Erythroblast (primary cell): ENCODE measurements at places on chromosomes 16 and 17.

DNA sequence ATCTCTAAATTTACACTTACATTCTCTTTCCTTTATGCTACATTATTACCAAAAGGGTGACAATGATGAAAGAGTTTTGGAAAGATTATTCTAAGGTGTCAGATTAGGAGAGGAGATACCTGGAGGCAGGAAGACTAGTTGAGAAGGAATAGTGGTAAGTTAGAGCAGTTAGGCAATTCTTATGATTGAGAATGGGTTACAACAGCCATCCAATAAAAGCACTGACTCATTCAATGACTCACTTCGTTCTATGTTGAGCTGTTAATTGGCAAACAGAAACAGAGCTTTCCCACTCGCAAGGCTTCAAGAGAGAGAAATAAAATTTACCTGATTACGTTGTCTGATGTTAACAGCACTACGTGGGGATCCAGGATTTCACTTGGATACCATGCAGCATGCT, 5.8 kb downstream of the NUP88 start:
- DNase-seq: peak; percentile 80

DNA sequence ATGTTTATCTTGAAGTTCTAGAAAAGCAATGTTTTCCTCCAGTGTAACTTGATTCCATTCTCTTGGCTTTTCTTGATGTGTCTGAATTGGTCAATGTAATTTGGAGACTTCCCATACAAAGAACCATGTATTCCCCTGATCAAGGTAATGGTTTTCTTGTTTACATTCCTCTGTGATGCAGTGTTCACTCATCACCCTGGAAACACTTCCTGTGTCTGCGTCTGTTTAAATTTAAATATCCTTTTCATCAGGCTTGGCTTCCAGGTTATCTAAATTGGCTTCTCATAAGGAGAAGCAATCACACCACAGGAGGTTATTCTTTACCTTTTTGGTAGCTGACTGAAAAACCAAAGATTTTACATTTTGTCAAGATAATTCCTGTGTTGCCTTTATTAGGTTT, 237.3 kb upstream of the WSCD1 start:
- no peak for DNase-seq

DNA sequence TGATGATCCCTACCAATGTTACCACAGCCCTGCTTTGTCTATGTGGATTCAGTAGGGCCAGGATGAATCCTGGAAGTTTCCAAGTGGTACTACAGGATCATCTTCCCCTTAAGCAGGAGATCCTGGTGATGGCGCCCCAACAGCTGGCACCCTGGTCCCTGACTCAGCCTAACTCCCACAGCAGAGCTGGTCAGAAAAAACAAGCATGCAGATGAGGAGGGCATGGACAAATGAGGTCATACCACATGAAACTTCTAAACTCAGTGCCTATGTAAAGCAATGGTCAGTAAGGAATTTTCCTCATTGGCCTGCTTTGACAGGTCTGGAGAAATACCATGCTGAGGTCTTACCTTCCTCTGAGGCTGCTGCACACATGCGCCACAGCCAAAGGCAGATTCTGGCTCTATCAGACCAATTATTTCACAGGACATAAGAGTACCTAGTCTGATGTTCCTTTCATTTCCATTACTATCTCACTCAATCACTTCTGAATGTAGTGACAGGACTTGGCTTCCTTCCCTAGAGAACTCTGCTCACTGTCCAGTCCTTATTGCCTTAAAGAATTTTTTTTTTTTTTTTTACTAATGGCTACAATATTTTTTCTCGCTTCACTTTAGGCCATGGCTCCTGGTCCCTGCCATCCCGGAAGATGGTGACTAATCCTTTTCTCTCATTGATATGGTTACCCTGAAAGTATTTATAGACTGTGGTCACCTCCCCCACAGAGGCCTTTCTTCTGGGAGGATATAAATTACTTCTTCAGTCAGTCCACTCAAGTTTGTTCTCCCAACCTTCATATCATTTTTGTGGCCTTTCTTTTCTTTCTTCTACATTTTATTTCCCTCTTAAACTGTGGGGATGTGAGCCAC, 525.2 kb upstream of the PSMD7 start:
- DNase-seq: no peak

GRCh38 chr17:75647061-75647460, 13.8 kb downstream of the SMIM5 start:
- no peak for DNase-seq

- no peak for DNase-seq
These were observed 30.4 kb upstream of the METTL16 start for GRCh38 chr17:2542056-2542455.

DNA sequence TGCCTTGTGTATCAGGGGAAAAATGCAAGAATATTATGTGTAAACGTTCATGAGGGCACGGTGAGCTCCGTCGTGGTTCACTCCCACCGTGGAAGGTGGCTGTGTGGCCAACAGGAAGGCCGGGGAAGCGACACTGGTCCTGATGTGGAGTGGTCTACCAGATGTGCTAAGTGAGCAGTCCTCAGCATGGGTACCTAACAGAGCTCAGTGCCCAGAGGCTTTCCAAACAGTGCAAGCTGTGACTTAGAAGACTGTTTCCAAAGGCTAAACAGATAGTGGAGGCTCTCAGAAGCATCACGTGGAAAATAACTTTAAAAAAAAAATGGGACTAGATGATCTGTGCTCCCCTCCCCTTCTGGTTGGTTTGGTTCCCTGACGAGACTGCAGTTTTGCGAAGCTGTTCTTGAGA, 199.3 kb upstream of the CHMP6 start:
- no peak for DNase-seq

DNA sequence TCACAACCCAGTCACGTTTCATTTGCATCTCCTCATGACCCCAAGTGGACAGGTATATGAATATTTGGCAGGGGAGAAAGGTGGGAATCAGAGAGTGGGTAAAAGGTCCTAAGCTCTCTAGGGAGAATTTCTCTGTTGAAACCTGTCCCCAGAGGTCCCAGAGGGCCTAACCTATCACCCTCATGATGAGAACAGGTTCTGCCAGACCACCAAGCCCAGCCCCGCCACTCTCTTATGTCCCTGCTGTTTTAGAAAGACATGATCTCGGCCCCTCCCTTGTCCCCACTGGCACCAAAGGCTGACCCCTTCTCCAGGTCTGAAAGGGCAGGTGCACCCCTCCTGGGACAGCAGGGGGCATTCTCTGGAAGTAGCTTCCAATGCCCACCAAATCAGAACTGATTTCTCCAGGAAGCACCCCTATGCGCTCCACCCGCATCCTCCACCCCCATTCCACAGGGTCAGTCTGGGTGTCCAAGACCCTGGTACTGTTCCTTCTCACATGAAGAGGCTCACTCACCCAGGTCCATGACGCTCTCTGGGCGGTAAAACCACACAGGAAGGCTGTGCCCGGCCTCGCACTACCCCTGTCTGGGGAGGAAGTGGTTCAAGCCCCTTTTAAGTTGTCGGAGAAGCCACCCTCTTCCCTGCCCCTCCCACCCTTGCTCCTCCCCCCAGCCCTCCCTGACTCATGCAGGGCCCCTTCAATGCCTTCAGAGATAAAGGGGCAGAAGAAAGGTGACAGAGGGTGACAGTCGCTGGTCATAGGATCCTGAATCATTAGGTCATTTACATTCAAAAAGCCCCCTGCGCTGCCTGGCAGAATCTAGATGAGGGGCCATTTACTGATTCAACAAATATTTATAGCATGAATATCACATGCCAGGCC, at the start of gene CCR7:
Gene CCR7, minus strand, starts transcription at position 590 of the 886 bp plus-strand sequence. Its CDS starts 63 bp downstream, at position 527.
- peak; percentile 89 for DNase-seq

GRCh38 chr16:66523861-66524354, 26.0 kb downstream of the TK2 start:
- no peak for DNase-seq

- no peak for DNase-seq
These were observed 40.0 kb downstream of the RFFL start for GRCh38 chr17:35023538-35023937.

- no peak for DNase-seq
These were observed 2105.5 kb downstream of the TP53TG3F start for GRCh38 chr16:35564889-35565288.

DNA sequence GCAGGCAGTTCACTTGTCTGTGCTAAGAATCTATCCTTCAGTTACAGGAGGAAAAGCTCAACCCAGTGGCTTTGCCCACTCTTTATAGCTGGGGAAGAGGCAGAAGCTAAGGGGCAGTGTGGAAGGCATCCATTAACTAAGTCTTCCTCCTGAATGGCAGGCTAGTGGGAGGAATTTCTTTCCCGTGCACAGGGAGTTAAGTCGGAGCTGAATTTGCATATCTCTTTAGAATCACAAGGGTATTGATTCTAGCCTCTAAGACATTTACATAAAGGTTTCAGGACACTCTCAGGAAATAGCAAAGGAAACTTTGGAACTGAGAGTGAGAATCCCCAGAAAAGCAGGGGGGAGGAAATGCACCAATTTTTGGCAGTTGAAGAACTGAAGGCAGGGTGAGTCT, 245.6 kb downstream of the CA10 start:
- DNase-seq: no peak

GRCh38 chr17:50258647-50259476, 15.4 kb upstream of the TMEM92 start:
- no peak for DNase-seq

DNA sequence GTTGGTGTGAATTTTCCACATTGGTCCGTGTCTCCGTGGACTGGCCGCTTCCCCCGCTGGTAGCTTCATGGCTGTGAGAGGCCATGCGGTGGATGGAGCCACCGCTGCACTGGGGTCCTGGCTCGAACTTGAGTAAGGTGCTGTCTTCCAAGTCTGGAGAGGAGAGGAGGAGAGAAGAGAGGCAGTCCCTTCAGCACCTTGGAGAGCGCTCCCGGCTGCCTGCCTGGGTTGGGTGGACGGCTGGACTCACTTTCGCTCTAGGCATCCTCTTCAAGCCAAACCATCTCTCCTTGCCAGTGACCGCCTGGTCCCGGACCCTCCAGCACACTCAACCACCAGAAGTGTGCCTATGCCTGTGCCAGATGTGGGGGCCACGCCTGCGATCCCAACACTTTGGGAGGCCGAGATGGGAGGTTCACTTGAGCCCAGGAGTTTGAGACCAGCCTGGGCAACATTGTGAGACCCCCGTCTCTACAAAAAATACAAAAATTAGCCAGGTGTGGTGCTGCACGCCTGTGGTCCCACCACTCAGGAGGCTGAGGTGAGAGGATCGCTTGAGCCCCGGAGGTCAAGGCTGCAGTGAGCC, 6.2 kb downstream of the JPH3 start:
- peak; percentile 57 for DNase-seq

DNA sequence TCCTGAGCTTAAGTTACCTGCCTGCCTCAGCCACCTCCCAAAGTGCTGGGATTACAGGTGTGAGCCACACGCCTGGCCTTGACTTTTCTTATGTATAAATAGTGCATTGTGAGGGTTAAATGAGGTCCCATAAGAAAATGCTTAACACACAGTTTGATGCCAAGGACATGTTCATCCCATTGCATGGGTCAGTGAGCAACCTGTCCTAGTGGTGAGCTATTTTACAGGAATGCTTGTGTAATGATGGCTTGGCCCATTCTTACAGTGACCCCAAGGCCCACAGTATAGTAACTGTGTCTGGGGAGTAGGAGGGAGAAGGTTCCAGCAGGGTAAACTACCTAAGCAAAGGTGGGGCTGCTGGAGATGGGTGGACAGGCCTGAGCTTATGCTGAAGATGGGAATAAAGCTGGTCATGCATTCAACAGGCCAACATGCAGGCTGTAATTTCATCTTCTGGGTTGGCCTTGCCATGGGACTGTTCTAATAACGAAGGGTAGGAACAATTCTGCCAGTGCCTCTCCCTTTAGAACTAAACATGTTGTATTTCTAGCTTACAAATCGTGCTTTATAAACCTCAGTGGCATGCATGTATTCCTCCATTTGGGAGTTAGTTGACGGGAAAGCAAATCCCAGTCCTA, 6.2 kb downstream of the ACSF2 start:
- DNase-seq: no peak

DNA sequence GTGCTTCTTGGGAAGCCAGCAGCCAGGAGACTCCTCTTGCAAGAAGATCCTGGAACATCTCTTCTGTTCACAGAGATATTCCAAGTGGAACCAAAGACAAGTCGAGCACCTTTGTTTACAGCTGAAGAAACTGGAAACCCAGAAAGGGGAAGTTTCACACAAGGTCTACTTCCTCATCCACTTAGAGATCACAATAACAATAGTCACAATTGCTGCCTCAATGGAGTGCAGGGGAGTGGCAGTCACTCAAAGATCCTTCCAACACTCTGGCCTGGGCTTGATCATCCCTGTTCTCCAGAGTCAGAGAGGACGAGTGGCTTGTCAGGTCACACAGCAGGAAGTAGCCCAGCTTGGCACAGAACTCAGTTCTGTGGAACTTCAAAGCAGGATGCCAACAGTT, 46.9 kb upstream of the SIAH1 start:
- DNase-seq: no peak

GRCh38 chr17:2724784-2725164, 13.2 kb upstream of the CLUH start:
- peak; percentile 67 for DNase-seq

GRCh38 chr17:73481676-73482075, 162.6 kb downstream of the SDK2 start:
- no peak for DNase-seq

DNA sequence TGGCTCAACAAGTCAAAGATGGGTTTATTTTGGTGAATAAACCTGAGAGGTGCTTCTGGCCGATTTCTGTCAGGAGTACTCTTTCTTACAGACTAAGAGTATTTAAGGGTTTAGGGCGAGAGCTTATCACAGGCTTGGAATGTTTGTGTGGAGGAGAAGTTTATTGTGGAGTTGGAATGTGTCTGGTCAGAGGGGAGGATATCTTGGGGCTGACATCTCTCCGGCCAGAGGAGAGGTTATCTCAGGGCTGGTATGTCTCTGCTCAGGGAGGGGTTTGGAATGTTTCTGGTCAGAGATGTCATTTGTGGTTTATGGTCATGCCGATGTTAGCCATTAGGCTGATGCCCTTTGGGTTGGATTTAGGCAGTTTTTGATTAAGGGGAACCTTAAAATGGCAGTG, 236.4 kb upstream of the EEF2KMT start:
- no peak for DNase-seq

GRCh38 chr16:89573826-89574680, 1.5 kb upstream of the CPNE7 start:
- no peak for DNase-seq

DNA sequence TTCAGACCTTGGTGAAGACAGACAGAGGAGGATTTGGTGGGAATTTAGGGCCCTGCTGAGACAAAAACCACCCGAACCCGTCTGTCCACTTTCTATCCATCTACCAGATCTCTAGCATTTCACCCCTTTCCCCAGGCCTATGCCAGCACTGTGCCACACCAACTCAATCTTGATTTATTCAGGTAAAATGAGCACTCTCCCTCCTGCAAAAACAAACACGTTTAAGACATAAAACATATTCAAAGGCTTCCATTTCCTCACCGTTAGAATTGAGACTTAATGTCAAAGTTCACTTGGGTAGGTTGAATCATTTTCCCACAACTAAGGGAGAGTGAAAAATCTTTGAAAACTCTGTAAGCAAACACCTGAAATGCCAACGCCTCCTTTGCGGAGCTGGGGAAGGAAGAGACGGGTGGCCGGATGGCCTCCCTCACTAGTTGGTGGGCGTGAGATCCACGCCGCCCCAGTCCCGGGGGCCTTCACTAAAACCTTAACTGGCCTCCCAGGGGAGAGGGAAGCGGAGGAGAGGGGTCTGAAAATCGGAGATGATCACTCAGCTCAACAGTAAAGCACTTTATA, 862 bp downstream of the DCAKD start:
- peak; percentile 49 for DNase-seq

- DNase-seq: no peak
These were observed 331.7 kb downstream of the SOX9 start for GRCh38 chr17:72452286-72453173.

- DNase-seq: no peak
These were observed 15.5 kb downstream of the TPSD1 start for GRCh38 chr16:1271380-1271723.
